ENCODE measurements at places on chromosomes 6 and 20.

DNA sequence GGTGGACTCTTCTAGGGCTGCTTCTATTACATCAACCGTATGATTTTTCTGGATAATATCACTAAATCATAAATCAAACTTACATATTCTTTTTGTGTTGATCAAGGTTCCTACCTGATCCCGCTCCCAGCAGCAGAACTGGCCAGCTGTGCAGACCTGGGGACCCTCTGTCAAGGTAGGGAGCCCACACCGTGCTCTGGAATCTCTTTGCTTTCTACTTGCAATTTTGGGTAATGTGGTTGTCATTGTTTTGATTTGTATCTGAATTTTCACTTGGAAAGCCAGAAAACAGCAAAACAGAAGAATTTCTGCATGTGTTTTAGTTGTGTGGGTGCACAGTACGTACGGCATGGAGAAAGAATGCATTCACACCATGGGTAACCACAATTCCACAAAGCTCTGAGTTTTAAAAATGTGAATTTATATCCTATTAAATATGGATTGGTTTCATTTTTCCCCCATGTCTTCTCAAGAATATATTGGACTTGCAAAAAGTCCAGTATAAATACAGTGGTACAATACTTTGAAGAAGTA lies 80.1 kb downstream of the ADGRG6 start:
- H3K27ac ChIP-seq = no peak overlapping the region
- H3K4me3 ChIP-seq = no peak overlapping the region
- no peak for DNase-seq
- no peaks in the 10 kb centered on the region for H3K27me3 ChIP-seq

DNA sequence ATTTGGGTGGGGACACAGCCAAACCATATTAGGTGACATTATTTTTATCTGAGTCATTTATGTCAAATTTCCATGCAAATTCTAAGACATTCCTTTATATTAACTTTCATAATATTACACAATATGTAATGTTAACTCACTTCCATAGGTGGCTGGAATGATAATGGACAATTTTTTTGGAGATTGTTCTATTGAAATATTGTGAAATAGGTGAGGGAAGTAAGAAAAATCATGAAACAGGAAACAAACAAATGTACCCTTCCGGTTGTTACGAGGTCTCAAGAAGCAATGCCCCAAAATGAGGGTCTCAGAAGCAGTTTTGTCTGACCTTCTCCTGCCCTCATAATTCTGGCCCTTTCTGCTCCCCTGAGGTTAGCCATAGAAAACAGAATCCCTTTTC lies 306.5 kb downstream of the HDGFL1 start:
- H3K4me3 ChIP-seq = no peak overlapping the region
- no peak overlapping the region for H3K27ac ChIP-seq
- no peaks in the 10 kb centered on the region for H3K4me1 ChIP-seq
- H3K36me3 ChIP-seq = no peaks in the 10 kb centered on the region
- no peak for DNase-seq
- no peaks in the 10 kb centered on the region for H3K27me3 ChIP-seq

GRCh38 chr6:140979642-140980091 lies 1153.1 kb upstream of the GJE1 start:
- no peaks in the 10 kb centered on the region for H3K27me3 ChIP-seq
- no peak overlapping the region for H3K4me3 ChIP-seq
- H3K27ac ChIP-seq = no peak overlapping the region
- H3K4me1 ChIP-seq = no peaks in the 10 kb centered on the region
- H3K36me3 ChIP-seq = no peaks in the 10 kb centered on the region
- DNase-seq = no peak

GRCh38 chr6:97021194-97021593 lies 96.7 kb downstream of the KLHL32 start:
- no peak overlapping the region for H3K27ac ChIP-seq
- no peaks in the 10 kb centered on the region for H3K4me1 ChIP-seq
- H3K36me3 ChIP-seq = no peaks in the 10 kb centered on the region

DNA sequence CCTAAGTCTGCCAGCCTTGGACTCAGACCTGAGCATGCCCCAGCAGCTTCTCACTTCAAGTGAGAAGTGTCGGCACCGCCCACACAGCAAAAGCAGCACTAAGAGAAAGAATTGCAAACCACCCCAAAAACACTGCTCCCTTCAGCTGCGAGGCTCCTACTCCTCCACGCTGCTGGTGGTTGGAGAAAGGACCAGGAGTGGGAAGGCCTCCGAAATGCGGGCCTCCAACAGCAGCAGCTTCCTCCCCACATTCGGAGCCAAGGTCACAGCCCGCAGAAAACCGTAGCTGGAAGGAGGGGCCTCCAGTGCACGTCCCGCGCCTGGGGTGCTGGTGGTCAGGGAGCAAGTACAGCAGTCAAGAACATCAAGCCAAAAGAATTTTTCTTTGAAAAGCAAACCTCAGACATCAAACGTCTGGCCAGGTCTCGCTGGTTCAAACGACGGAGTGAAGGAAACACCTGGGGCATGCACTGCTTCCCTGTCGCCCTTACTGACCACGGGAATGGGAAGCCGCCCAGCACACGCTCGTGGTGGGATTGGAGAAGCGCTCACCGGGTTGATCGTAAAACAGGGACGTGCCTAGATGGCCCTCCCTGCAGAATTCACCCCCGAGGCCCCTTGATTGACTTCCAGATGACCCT lies 185.6 kb upstream of the CST7 start:
- H3K27ac ChIP-seq = no peak overlapping the region
- H3K4me1 ChIP-seq = no peaks in the 10 kb centered on the region
- peaks cover 3% of the 10 kb centered on the region for H3K27me3 ChIP-seq
- H3K36me3 ChIP-seq = no peaks in the 10 kb centered on the region
- no peak for DNase-seq
- no peak overlapping the region for H3K4me3 ChIP-seq

GRCh38 chr6:106300944-106301343 lies 24.6 kb downstream of the ATG5 start:
- no peaks in the 10 kb centered on the region for H3K27me3 ChIP-seq
- no peaks in the 10 kb centered on the region for H3K4me1 ChIP-seq
- no peak for DNase-seq
- no peak overlapping the region for H3K4me3 ChIP-seq

DNA sequence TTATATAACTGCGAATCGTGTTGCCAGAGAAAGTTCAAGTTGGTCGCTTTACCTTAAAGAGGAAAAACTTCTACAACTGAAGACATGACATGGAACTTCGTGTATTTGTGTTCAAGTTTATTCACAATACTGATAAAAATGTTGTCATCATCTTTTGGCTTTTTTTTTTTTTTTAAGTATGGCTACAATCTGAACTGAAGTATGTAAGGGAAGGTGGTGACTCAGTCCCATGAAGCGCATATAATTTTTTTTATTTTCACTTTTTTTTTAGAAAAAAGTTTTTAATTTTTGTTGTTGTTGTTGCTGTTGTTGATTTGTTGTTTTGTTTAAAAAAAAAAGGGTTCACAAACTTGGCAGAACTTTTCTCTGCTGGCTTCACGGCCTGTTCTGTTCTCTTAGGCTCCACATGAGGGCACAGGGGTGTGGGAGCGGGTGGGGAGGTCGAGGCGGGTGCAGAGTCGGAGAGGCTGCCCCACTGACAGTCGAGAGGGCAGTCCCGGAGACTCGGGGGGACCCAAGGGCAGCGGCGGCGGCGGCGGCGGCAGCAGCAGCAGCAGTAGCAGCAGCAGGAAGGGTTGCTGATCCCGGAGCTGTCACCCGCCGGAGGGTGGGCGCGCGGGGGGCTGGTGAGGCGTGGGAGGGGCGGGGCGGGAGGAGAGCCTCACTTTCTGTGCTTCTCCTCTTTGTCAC lies 17.0 kb downstream of the TFAP2A start:
- peaks cover 42% of the 10 kb centered on the region for H3K27me3 ChIP-seq
- H3K36me3 ChIP-seq = no peaks in the 10 kb centered on the region
- H3K27ac ChIP-seq = no peak overlapping the region
- no peak overlapping the region for H3K4me3 ChIP-seq
- H3K4me1 ChIP-seq = no peaks in the 10 kb centered on the region

- no peaks in the 10 kb centered on the region for H3K27me3 ChIP-seq
- H3K4me3 ChIP-seq = no peak overlapping the region
- H3K4me1 ChIP-seq = no peaks in the 10 kb centered on the region
These were observed 176.3 kb downstream of the ADGRG6 start for GRCh38 chr6:142478117-142478516.

DNA sequence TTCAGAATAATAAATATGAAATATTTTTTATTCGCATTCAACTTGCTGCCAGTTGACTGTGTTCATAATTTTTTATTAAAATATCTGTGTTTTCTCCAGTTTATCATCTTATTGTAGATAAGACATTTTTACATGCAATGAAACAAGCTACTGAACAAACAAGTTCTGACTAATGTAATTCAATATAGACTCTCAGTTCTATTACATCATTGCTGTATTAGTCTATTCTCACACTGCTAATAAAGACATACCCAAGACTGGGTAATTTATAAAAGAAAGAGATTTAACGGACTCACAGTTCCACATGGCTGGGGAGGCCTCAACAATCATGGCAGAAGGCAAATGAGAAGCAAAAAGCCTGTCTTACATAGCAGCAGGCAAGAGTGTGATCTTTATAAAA lies 1357.7 kb upstream of the CITED2 start:
- H3K36me3 ChIP-seq = no peaks in the 10 kb centered on the region
- H3K4me3 ChIP-seq = no peak overlapping the region
- no peaks in the 10 kb centered on the region for H3K4me1 ChIP-seq
- H3K27ac ChIP-seq = no peak overlapping the region
- DNase-seq = no peak

DNA sequence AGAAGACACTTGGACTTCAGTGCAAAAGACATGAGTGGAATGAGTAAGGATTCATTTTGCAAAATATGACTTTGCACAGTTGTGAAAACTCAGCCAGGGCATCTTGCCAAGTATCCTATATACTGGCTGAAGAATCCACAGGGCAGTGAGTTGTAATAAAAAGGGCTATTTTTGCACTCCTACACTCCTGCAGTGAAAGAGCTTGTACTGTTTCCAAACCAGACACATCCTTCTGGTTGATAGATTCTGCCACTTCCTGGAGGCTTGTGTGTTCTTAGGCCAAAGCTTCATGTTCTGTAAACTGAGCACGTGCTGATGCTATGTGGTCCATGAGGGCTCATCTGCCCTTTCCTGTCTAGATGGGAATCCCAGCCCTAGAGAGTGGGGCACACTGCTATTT lies 34.9 kb downstream of the GMPR start:
- DNase-seq = no peak
- no peaks in the 10 kb centered on the region for H3K4me1 ChIP-seq
- H3K27me3 ChIP-seq = no peaks in the 10 kb centered on the region
- no peak overlapping the region for H3K4me3 ChIP-seq
- no peak overlapping the region for H3K27ac ChIP-seq

DNA sequence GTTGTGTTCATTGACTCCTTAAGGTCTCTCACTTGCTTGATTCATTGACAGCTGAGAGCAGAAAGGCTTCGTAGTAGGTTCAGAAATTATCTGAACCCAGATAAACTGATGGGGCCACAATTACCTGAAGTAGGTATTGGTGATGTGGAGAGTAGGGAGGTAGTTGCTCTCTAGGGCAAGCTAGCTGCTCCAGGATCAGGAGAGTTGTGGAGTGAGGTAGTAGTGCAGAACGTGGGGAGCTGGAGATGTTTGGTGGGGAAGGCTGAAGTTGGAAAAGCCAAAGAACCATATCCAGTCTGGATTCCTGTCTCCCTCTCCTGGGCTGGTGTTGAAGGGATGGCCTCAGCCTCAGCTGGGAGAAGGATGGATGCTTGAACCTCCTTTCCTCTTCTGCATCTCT lies 15.9 kb downstream of the TJAP1 start:
- DNase-seq = no peak
- no peak overlapping the region for H3K4me3 ChIP-seq
- peaks cover under 1% of the 10 kb centered on the region for H3K36me3 ChIP-seq
- no peaks in the 10 kb centered on the region for H3K27me3 ChIP-seq

DNA sequence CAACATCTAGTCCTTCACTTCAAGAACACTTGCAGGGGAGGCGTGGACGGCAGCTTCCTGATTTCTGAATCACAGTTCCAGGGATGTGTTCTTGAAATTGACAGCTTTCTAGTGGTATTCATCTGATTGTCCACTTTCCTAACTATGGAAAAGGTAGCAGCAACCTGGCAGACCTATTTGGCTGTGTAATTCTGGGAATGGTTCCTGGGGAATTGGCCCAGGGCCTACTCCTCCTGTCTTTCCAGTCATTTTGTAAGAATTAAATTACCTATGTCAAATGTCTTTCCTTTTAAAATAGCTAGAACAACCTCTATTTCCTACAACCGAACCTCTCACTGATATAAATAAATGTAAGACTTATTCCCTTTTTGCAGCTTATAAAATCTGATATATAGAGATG lies 85.5 kb upstream of the RSPO3 start:
- H3K36me3 ChIP-seq = no peaks in the 10 kb centered on the region
- H3K4me3 ChIP-seq = no peak overlapping the region
- no peaks in the 10 kb centered on the region for H3K4me1 ChIP-seq
- H3K27ac ChIP-seq = no peak overlapping the region

DNA sequence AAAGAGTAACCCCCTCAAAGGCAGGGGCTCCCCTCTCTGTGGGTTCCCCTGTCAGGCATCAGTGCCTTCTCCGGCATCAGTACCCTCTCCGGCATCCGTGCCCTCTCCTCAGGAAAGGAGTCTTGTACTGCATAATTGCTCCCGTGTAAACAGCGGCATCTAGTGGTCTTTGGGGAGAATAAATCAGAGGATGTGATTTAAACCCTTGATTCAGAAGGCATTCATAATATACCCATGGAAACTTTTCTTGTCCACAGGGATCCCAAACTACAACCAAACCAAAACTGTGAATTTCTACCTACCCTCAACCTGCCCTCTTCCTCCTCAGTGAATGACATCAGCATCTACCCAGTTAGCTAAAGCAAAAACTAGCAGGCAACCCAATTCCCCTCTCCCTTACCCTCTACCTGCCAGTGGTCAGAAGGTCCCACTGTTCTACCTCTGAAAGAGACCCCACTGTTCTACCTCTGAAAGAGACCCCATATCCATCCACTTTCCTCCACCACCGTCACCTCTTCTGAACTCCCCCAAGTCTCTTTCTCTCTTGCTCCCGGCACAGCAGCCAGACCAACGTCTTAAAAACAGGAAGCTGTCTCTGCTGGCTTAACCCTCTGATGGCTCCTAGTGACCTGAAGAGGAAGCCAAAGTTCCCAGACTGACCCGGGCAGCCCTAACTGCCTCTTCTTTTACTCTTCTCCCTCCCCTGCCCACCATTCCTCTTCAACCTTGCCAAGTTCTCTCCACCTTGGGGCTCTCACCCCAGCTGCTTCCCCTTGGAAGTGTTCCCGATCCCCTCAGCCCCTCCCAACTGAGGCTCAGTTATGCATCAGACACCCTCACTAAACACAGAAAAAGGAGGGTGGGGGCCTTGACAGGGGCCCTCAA lies 27.2 kb downstream of the UBE2V1 start:
- peak overlapping the region; percentile 44 for H3K4me3 ChIP-seq
- no peak overlapping the region for H3K27ac ChIP-seq
- peaks cover 15% of the 10 kb centered on the region for H3K4me1 ChIP-seq
- no peaks in the 10 kb centered on the region for H3K36me3 ChIP-seq

- no peak overlapping the region for H3K4me3 ChIP-seq
- DNase-seq = no peak
- H3K36me3 ChIP-seq = no peaks in the 10 kb centered on the region
- H3K4me1 ChIP-seq = no peaks in the 10 kb centered on the region
- no peaks in the 10 kb centered on the region for H3K27me3 ChIP-seq
- H3K27ac ChIP-seq = no peak overlapping the region
These were observed 123.8 kb upstream of the TMEM170B start for GRCh38 chr6:11413728-11414127.

GRCh38 chr20:41412324-41413120 lies 45.9 kb upstream of the EMILIN3 start:
- peaks cover 73% of the 10 kb centered on the region for H3K36me3 ChIP-seq
- no peak for DNase-seq
- no peak overlapping the region for H3K4me3 ChIP-seq
- no peak overlapping the region for H3K27ac ChIP-seq
